ENCODE measurements at places on chromosomes 5 and 9. TPM values are rescaled to one million over a fixed set of nuclear protein-coding genes. Genes with fewer than 3 reads are reported as not detected.

- DNase-seq, result no peak
These were observed 40.3 kb downstream of the CTNND2 start for GRCh38 chr5:11863911-11864310.

GRCh38 chr9:4262735-4263141 lies 37.1 kb downstream of the GLIS3 start:
- no peak for DNase-seq

GRCh38 chr5:143319437-143320227 lies 83.9 kb downstream of the NR3C1 start:
- DNase-seq, result no peak

- no peak for DNase-seq
These were observed 1.2 kb downstream of the SSBP2 start for GRCh38 chr5:81749561-81750307.

DNA sequence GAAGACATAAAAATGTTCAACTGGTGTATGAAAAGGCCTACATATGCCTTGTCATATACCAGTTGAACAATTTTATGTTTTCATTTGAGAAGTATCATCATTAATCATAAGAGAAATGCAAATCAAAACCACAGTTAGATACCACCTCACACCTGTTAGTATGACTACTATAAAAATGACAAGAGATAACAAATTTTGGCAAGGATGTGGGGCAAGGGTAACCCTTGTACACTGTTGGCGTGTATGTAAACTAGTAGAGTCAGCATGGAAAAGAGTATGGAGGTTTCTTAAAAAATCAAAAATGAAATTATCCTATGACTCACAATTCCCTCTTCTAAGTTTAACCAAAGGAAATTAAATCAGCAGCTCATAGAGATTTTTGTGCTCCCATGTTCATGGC lies 250.4 kb upstream of the ST8SIA4 start:
- DNase-seq, result no peak

- DNase-seq, result no peak
These were observed 301.4 kb downstream of the PDE4D start for GRCh38 chr5:59592101-59592500.

DNA sequence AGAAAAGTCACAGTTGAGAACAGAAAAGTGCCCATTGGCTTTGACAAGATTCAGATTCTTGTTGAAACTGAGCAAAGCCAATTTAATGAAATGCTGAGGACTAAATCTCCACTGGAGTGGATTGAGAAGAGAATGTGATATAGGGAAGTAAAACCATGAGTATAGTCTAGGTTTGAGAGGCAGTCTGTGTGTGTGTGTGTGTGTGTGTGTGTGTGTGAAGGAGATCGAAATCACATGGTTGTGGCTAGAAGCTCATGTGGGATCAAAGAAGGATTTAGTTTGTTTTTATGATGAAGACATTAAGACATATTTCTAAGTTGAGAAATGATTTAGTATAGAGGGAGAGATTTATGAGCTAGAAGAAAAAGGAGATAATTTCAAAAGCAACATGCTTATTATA lies 275.7 kb upstream of the DAB2 start:
- no peak for DNase-seq

- DNase-seq, result no peak
These were observed 128.9 kb downstream of the STARD4 start for GRCh38 chr5:111383288-111383970.

DNA sequence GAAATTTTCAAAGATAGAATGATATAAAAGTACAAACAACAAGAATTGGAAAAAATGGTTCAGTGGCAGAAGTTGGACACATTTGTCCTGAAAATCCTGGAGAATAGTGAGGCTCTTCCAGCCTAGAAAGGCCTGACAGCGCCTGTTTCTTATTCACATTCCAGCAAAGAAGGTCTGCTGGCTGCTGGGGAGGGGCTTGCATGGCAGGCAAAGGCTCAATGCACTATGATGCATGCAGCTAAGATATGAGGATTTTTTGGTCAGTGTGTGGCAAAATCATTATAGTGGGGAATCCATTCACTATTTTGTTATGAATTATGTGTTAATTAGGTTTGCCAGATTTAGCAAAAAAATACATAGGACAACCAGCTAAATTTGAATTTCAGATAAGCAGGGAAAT lies 243.9 kb upstream of the SLC30A5 start:
- DNase-seq, result no peak

DNA sequence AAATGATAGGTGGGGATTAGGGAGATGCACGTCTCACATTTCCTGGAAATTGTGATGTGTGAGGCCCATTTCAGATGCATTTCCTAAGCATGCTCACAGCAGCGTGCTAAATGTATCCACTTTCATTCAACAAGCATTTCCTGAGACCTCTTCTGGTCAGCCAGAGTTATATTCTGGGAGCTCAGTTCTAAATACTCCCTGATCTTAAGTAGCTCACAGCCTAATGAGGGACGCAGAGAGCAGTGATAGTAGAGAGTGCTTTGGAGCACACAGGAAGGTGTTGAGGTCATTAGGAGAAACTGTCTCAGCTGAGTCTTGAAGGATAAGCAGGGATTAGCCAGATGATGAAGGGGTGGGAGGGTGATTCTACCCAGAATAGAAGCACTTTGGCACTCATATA lies 46.2 kb upstream of the FSD1L start:
- no peak for DNase-seq

DNA sequence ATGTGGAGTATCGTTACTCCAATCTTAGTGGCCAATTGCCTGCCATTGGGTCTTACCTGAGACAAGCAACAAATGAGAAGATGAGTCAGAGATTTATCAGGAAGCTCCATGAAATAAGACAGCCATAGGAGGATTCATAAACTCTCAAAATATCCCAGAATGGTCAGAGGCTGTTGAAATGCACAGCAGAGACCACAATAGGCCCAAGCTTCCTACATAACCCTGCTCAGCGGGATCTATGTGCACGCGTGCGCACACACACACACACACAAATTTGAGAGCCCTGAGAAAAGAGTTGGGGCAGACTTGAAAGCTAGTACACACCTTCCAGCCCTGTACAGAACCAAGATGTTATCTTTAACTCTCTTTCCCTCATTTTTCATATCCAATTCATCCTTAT lies 9.8 kb downstream of the UIMC1 start:
- DNase-seq, result no peak

DNA sequence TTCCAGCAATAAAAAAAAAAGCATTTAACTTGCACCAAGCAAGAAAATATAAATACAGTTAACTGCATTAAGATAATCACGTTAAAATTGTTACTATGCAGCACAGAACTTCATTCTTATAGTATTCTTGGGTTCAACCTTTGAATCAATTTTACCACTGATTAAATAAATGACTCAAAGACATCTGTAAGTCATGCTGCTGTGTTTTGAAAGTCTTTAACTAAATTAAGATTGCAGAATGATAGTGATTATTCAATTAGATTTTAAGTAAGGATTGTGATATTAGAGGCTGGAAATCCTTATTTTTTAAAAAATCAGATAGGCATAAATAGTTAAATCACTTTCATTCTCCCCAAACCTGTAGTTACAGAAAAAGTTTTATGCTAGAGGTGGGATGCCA lies 116.4 kb downstream of the SCAMP1 start:
- DNase-seq, result no peak

DNA sequence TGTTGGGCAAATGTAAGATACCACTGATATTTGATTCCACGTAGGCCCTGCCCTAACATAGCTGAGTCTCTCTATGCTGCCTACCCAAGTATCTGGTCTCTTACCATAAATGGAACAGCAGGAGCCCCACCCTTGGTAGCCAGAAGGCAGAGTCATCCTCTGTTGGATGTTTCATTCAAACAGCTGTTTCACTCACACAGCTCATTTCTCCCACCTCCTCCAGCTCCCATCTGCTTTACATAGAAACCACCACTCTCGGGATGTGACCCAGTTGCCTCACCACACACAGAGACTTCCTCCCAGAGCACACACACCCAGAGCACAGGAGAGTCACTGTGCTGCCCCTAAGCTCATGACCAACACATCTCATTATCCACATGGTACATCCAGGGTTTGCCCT lies 165.3 kb downstream of the TMEM167A start:
- no peak for DNase-seq

GRCh38 chr5:96318569-96319110 lies 114.4 kb downstream of the PCSK1 start:
- DNase-seq, result no peak

DNA sequence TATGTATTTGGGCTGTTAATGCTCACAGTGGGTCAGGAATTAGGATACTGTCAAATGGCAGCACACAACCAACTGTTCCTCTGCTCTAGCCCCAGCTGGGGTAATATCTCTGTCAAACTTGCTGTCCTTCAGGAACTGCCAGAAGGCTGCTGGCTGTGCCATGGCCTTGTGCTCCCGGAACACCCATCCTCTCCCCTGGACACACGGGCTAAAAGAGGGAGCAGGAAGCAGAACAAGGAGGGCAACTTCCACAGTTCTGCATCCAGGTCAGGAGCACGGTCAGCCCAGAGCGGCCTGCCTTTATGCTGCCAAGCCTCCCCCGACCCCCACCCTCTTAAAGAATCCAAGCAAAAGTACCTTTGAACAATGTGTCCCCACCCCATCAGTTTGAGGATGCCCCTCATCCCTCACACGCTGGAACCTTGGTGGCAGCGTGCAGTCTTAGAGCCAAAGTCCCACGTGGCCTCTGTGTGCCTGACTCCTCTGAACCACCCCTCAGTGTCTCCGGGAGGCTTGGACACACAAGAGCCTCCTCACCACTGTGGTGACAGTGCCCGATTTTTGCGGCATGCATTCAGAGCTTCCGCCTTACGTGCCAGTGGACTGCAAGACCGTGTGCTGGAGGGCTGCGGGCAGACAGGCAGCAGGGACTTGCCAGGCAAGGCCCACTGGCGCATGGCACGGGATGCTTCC lies 60.8 kb downstream of the PSMB7 start:
- no peak for DNase-seq

DNA sequence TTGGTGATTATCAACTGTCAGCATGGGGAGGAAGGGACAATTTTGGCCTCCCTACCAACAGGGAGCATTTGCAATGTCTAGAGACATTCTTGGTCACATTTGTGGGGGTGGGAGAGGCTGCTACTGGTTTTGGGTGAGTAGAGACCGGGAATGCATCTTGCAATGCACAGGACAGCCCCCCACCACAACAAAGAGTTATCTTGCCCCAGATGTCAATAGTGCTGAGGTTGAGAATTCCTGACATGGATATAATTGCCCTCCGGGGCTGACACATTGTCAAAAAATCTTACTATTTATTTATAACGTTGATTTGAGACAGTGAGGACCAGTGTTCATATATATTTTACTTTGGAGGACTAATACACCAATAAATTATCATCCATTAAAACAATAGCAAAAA lies 316.1 kb downstream of the PSAT1 start:
- DNase-seq, result no peak

DNA sequence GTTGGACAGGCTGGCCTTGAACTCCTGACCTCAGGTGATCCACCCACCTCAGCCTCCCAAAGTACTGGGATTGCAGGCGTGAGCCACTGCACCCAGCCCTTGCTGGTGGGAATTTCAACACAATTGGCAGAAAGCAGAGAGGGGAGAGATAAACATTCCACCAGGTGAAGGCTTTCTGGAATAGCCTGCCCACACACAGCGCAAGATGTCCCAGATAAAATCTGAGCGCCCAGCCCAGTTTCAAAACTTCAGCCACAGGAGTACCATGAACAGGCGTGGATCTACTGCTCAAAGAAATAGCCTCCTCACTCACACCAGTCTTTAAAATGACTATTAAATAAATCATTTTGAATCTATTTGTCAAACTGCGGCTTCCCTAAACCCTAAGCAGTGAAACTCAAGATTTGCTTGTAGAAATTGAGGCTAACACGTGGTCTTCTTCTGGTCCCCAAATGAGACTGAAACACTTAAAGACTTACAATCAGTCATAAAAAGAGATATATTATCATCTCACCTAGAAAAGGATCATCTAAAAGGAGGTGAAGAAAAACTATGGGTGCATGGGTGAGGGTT lies 34.7 kb downstream of the CAPSL start:
- no peak for DNase-seq

GRCh38 chr5:62331921-62332320 lies 25.9 kb downstream of the KIF2A start:
- DNase-seq, result no peak

DNA sequence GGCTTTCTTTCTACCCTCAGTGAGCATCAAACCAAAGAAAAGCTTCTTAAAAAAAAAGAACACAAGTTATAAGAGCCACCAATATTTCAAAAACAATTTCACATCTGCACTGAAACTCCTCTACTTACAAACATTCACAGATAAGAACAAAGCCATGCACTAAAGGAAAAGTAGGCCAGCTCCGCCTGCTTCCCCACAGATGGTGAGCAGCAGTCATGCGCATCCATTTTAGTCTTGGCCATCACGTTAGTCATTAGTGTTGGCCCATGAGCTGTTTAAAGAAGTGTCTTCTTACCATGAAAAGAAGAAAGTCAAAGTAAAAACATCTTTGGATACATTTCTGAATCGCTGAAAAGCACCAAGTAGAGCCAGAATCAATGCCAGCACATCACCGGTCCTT lies 40.0 kb upstream of the SMIM23 start:
- no peak for DNase-seq

DNA sequence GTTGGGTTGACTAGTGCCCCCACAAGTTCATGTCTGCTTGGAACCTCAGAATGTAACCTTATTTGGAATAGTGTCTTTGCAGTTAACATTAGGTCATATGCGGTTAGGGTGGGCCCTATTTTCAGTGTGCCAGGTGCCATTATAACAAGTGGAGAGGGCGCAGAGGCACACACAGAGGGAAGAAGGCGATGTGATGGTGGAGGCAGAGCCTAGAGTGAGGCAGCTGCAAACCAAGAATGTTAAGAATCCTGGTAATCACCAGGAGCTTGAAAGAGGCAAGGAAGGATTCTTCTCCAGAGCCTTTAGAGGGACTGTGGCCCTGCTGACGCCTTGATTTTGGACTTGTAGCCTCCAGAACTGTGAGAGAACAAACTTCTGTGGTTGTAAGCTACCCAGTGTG lies 10.9 kb downstream of the GPR107 start:
- DNase-seq, result no peak

- DNase-seq, result no peak
These were observed 149.3 kb upstream of the COL5A1 start for GRCh38 chr9:134492281-134492691.

The OTP gene
- total RNA-seq, result 0.27 TPM

The AGXT2 gene
- total RNA-seq, result not detected

The RC3H2 gene
- 84.9 TPM for total RNA-seq

The CNTFR gene
- total RNA-seq, result 18.6 TPM

The TMOD1 gene
- total RNA-seq, result 5.4 TPM

The MCIDAS gene
- not detected for total RNA-seq

The PCDHGA6 gene
- total RNA-seq, result 23.6 TPM

The ZFP37 gene
- total RNA-seq, result 17.3 TPM

The WNT8A gene
- not detected for total RNA-seq

The STKLD1 gene
- total RNA-seq, result 2.0 TPM

The IFNB1 gene
- total RNA-seq, result not detected

The GPR21 gene
- 13.5 TPM for total RNA-seq

The GPX8 gene
- total RNA-seq, result 7.9 TPM

The FOXD4L3 gene
- total RNA-seq, result not detected
